ENCODE measurements at places on chromosomes 12 and 14.
A peak's percentile ranks its signal among the peaks of the same experiment; 100 is the strongest.

- DNase-seq, result peak; percentile 60
Measured at GRCh38 chr12:114508529-114509129, 102.7 kb upstream of the TBX5 start.

GRCh38 chr14:74985028-74985310 is 17.8 kb upstream of the EIF2B2 start:
- no peak for DNase-seq

- DNase-seq, result no peak
Measured at GRCh38 chr12:47276253-47276620, 196.5 kb upstream of the AMIGO2 start.

GRCh38 chr12:81644503-81644902 is 114.6 kb downstream of the PPFIA2 start:
- peak; percentile 69 for DNase-seq

DNA sequence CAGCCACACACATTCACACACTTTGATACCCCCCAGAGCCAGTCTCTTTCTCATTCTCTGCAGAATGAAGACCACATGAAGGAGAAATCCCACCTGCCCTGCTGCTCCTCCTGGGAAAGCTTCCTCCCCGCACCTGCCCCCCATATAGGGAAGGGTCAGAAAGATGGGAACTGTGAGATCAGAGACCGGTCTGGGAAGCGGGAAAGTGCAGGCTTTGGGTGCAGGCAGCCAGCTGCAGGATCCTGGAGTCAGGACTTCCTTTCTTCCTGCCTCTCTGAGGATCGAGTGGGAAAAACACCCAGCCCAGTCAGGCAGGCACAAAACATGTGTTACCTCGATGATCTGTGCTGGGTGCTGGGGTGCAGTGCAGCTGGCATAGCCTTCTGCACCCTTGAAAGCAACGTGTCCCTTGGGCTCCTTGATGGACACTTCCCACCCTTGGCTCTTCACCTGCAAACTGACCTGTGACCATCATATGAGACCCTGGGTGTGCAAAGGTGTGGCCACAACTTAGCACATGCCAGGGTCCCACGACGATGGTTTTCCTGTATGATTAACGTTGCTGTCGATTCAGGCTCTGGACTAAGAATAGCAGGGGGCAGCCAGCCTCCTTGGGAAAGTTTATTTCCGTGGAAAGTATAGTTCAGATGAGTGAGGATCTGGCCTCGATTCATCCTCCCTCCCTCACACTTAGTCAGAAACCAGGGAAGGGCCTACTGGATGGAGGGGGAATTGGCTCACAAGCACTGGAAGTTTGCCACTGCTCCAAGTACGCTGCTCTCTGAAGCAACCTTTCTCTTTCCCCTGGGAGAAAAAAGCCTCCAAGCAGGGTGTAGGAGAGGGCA is 105.4 kb upstream of the MED13L start:
- no peak for DNase-seq

- no peak for DNase-seq
Measured at GRCh38 chr14:102074415-102074964, 12.4 kb downstream of the HSP90AA1 start.

GRCh38 chr12:42483521-42483790 is 106.1 kb downstream of the PRICKLE1 start:
- DNase-seq, result no peak

DNA sequence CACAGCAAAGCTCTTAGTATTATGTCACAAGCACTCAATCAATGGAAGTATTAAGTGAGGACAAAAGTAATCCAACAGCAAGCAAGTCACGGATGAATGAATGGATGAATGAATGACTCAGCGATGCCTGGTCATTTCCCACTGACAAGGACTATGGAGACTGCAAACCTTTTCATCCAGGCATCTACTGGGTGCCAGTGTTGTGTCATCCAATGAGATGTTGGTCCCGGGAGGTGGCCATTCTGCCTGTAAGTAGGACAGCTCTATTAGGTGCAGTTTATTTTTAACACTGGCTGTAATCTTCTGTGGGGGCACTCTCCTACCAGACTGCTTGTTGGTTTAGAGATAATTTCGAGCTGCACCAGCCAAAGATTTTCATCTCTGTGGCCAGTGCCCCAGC is 39.4 kb downstream of the STAB2 start:
- peak; percentile 89 for DNase-seq

DNA sequence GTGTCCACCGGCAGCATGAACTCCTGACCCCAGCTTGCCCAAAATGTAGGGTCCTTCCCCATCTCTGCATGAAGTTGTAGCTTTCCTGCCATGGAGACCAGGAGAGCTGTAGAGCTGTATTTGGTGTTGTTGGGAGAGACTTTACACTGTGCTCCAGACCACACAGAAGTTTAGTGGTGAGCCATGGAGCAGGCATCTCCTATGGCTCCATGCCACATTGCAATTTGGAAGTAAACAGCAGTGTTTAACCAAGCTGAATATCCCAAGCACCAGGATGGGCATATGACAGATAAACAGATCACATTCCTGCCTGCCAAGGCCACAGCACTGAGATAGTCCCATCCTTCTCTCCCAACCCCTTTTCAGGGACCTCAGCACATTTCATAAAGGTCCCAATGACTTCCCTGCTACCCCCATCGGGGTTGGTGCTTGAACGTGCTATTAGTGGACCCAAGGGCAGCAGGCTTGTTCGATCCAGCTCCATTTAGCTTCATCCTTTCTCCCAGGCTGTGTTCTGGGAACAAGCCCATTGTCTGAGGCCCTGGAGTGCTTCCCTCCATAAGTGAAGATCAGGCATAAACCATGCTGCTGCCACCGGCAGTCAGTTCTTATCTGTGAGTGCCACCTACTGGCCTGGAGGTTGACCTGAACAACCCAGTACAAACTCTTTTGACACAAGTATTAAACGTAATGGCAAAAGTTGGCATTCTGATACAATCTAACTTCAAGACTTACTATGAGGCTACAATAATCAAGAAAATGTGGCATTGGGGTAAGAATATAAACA is 172.3 kb upstream of the ATXN7L3B start:
- DNase-seq, result no peak

GRCh38 chr14:105532735-105533141 is 6.4 kb downstream of the TMEM121 start:
- DNase-seq, result no peak

DNA sequence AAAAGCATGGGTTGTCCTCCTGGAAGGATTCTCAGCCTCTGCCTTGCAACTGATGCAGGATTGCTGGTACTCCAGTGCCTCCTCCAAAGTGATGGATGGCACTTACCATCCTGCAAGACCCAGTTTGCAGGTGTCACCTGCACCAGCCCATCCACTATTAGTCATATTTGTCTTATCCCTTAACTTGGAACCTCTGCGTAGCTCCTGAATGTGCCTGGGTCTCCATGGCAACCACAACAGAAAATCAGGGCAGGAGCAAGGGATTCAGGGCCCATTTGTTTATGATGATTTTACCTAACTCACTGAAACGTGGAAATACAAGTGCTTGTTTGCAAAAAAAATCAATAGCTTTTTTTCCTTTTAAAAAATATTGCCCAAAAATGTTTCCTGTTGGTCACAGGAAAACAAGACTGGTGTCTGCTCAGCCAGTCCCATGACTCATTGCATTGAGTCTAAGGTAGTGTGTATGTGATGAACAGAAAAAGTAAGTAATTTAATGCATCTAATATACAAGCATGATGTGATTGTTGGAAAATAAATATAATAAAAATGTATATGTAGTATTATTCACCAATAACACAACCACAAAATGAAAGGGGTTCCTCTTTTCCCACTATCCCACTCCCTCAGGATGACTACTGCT is 1196.3 kb upstream of the TMEM132C start:
- DNase-seq, result no peak

DNA sequence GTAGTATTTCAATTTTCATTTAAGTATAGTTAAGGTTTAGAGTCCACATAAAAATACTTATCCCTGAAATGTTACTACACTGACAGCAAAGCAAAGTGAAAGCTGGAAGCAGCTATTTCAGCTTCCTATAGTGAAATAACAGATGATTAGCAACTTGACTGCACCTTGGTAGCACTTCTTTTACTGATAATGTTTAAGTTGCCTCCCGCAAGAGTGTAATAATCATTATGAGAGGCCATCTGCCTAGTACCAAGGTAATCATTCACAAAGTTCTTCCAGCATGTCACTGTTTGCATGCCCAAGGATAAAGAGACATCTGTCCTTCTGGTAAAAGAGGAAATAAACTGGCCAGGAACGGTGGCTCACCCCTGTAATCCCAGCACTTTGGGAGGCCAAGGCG is 69.8 kb downstream of the LIN7A start:
- DNase-seq, result no peak

DNA sequence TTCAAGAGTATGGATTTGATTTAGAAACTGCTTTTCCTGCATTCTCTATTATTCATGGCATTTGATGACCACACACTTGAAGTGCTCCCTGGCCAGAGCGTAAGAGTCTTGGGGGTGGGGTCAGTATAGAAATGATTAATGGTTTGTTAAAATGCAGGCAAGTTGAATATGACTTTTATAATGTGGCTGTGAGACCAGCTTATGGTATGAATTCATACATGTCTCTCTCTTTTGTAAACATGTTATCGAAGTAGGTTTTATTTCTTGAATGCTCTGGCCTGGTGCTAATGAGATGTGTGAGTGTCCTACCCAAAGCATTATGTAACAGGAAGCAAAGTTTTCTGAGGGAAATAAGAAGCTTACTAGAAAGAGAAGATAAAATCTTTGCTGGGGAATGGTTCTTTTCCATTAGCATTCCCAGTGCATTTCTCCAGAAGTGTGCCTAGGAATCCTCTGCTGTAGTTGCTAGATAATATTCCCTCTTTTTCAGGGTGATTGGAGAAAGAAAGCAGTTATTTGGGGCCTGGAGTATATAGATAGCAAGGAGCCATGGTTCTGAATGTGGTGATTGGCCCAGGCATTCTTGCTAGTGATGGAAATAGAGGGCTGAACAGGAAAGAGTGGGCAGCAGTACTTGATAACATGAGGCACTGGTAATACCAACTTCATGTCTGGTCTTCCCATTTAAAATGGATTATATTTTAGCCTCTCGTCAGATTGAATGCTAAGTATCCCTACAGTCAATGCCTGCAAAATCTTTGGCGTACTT is 289.7 kb downstream of the RAD51B start:
- no peak for DNase-seq

- no peak for DNase-seq
Measured at GRCh38 chr12:18239526-18239925, 21.8 kb upstream of the PIK3C2G start.

DNA sequence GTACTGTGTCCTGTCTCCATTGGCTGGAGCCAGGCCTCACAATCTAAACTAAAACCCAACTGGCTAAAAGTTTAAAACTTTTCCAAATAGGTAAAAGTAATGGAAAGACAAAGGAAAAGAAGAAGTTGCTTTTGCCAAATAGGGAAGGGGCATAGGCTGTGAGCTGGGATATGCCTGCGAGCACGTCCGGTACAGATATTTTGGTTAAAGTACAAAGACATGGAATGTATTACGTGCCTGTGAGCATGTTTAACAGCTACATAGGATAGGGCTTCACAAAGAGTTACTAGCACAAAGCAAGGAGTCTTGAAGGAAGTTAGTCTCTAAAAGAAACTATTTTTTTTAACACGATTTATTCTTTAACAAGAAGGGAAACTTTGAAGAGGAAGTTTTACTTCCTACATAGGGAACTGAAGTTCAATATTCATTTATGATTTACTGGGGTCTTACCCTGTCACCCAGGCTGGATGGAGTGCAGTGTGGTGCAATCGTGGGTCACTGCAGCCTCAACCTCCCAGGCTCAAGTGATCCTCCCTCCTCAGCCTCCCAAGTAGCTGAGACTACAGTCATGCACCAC is 41.9 kb upstream of the INF2 start:
- no peak for DNase-seq

Measured in DMS153 (cell line).